ENCODE measurements at places on chromosomes 12 and 14.

- DNase-seq: no peak
These were observed 62.8 kb upstream of the DIO3 start for GRCh38 chr14:101498526-101498860.

DNA sequence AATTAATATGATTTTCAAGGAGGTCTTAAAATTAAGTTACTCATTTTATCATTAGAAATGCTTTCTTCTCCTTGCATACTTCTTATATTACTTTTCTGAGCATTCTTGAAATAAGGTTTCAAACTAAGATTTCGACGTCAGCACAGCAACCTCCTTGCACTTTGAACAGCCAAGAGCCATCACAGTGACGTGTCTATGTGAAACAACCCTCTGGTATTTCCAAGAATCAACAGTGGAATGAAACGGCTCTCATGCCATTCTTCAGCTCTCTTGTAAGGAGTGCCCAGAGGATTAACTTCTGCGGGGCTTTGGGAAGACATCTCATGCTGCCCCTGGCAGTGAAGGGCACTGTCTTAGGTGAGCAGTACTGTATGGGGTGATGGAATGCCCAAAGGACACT, 109.2 kb downstream of the EFCAB11 start:
- DNase-seq: no peak

DNA sequence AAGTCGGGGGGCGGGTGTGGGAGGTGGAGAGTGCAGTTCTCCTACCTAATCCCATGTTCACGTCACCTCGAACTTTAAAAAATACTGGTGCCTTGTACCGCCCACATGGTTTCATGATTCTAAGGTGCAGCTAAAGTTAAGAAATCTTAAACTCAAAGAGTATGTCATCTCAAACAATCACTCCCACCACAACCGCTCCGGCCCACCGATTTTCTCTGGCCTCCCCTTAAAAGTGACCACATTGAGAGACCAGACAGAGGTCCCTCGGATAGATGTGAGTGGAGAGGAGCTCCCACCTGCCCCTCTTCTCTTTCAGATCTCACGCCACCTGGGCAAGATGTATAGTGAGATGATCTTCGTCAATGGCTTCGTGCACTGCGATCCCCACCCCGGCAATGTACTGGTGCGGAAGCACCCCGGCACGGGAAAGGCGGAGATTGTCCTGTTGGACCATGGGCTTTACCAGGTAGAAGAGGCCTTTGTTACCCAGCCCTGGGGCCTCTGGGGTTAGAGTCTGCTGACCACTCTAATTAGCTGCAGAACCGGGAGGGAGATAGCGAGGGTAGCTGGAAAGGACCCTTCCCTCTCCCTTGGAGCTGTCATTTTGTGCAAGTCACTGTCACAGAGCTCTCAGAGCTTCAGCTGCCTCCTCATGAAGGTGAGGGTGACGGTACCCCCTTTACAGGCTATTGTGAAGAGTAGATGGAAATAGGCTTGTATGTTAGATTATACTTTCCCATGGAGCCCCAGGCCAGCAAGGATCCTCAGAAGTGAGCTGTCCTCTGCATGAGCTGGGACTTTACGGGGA, 124.4 kb downstream of the ADCK1 start:
- no peak for DNase-seq

DNA sequence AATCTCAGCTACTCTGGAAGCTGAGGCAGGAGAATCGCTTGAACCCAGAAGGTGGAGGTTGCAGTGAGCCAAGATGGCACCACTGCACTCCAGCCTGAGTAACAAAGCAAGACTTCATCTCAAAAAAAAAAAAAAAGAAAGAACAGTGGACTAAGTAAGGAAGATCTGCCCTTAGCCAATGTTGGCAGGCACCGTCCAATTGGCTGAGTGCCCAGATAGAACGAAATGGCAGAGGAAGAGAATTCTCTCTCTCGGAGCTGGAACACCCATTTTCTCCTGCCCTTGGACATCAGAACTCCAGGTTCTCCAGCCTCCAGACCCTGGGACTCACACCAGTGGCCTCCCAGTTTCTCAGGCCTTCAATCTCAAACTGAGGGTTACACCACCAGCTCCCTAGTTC, 49.9 kb downstream of the ESR2 start:
- no peak for DNase-seq

Data from GDM1 (cell line).